ENCODE measurements at places on chromosomes 1 and 21.
A peak's percentile ranks its signal among the peaks of the same experiment; 100 is the strongest.

DNA sequence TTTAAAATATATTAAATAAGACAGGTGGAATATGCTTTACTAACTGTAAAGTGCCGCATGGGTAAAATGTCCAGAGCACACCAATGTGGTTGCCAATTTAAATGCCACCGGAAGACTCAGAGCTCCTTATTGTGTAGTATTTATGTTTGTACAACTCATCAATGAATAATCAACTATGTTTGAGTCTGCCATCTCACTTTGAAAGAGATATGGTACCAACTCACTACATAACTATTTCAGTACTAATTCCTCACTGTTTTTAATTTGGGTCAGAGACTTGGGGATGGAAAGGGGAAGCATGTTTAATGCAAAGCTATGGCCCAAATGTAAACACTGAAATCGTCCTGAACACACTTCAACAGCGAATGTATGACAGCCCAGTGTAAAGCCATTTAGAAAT is 144.8 kb downstream of the NR5A2 start:
- no peak for DNase-seq

GRCh38 chr1:176926330-176927086 is 238.0 kb downstream of the ASTN1 start:
- DNase-seq, result no peak

DNA sequence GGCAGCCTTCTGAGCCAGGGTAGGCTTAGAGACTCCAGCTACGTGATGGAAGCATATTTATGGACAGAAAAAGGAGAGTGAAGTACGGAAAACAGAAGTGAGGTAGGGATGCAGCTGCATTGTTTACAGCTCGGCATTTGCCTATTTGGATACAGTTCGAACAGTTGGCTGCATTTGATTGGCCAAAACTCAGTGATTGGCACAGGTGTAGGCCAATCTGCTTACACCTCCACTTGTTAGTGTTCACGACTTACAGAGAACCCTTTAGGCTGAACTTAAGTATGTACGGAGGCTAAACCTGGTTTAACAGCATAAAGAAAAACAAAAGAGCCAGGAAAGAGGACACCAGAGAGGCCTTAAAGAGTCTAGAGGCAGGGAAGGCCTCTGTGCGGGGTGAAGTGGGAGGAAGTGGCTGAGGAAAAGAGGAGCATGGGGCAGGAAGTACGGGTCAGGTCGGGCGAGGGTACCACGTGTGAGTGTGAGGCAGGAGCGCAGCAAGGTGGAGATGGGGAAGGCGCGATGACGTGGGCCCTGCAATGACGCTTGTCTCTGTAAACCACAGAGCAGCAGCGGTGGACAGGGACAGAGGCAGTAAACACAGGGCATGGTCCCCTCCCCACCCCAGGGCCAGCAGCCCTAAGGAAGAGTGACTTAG is 32.0 kb downstream of the RSPH1 start:
- DNase-seq, result peak; percentile 58

DNA sequence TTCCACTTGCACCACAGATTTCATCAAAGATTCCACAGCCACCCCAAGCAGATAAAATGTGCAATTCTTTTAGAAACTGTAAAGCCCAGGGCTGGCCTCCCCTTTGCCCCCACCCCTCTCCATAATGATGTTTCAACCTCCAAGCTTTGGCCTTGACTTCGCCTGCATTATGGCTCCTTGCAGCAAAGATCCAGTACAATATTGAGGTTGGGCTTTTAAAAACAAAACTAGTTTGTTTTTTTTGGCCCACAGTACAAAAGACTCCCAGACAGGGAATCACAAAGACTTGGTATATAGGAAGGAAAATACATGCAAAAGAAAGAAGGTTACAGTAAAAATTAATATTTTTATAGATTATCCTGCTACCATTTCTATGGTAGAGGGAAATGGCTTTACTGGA is 356.5 kb upstream of the PTBP2 start:
- DNase-seq, result no peak

DNA sequence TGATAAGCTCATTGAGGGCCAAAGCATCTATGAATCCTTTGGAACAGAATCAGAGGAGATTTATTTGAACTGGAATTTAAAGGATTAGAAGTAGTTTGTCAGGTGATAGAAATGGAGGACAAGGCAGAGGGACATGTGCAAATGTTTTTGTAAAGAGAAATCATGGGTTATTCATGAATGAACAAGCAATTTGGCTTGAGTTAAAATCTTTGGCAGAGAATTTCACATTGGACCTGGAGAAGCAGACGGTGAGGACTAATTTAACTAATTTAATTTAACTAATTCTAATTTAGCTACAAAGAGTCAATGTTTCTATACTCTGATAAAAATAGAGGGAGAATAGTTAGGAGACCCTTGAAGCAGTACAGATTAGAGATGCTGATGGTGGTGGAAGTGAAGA is 36.3 kb downstream of the SNX7 start:
- DNase-seq, result no peak

DNA sequence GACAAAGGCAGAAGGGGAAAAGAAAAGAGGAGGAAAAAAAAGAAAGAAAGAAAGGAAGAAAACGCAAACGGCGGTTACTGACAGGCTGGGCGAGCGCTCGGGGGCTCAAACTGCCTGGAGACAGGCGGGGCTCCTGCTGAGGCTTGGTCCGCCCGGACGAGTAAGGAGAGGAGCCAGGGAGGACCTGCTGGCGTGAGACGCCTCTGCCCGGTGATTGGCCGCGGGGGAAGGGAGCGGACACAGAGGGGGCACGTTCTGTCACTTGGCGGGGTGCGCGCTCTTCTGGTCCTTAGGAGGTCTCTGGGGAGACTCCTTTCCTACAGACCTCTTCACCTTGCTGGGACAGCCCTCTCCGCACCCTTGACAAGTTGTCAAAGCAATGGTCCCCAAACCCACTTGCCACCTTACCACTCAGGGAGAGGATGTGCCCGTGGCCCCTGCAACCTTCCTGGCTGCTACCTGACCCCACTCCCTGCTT is 791 bp upstream of the PIK3R3 start:
- no peak for DNase-seq

DNA sequence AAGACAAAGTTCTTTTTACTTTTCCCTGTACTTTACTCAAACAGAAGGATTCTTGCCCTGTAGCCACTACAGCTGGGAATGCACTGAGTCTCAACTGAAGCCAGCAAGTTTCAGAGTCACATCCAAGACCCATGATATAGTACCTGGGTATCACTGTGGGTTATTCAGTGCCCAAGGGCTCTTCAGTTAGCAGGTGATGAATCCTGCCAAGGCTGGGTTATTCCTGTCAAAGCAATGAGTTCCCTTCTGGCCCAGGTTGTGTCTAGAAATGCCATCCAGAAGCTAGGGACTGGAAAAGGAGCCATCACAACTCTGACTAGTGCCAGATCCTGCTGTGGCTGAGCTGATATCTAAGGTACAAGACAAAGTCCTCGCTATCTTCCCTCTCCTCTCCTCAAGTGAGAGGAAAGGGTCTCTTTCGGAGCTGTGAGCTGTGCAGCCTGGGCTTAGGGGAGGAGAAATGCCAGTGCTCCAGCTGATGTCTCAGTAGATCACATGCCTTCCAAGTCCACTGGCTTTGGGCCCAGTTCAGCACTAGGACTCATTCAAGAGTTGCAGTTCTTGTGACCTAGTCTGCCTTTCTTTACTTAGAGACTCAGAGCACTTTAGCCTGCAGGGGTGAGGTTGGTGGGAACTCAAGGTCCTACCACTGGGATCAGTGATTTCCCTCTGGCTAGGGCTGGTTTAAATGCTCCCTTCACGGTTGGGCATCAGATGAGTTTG is 369.4 kb downstream of the TBX15 start:
- DNase-seq, result no peak

GRCh38 chr1:19619697-19620384 is 24.3 kb upstream of the NBL1 start:
- no peak for DNase-seq

DNA sequence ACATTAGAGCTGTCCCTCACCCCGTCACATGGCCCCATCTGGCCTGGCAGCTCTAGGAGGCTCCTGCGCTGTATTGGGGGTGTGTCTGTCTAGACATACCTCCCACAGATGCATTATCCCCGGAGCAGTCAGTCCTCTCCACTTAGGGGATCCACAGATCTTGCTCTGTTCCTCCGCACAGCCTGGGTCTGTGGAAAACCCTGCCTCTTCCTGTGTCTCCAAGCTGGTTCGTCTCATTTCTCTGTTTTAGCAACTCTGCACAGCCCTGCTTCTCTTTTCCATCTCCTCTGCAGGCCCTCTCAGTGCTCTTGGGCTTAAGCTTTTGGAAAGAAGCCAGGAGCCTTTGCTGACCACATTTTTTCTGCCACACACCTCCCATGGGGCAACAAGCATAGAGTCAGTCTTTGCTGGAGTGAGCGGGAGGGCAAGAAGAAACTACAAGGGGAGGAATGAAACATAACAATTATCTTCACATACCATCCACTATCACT is 241.5 kb downstream of the FOXD2 start:
- DNase-seq, result no peak

DNA sequence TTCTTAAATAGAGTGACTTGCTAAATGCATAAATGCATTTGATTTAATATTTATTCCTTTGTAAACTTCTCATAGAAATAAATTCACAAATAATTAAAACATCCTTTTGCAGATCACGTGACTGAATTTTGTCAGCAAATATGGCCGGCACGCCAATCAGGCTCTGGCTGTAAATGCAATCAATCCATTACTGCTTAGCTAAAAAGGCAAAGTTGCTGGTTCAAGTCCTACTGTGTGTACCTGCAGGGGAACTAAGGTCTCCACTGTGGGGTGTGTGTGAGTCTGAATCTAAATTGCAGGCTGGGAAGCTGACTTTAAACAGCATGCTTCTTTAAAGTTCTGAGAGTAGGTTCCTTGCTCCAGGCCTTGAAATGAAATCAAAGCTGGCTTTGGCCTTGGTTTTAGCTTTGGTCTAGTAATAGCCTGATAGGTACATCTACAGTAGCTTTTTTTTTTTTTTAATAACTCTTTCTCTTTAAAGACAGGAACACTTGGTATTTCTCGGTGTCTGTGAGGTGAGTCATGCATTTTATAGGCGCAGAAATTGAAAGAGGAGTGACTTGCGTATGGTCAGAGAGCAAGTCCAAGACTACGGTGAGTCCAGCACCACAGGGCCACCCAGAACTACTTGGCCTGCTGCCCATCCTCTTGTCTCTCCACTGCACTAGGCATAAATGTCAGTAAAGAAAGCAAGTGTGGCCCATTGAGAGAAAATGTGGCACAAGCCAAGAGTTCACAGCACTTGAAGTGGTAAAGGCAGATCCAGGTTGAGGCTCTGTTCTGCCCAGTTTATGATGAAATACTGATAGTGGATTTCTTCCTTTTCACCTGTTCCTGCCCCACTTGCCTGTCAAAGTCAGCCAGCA is 36.2 kb upstream of the LYST start:
- DNase-seq, result peak; percentile 47

- DNase-seq, result no peak
Observed at GRCh38 chr1:239812580-239812979, 279.1 kb upstream of the FMN2 start.

DNA sequence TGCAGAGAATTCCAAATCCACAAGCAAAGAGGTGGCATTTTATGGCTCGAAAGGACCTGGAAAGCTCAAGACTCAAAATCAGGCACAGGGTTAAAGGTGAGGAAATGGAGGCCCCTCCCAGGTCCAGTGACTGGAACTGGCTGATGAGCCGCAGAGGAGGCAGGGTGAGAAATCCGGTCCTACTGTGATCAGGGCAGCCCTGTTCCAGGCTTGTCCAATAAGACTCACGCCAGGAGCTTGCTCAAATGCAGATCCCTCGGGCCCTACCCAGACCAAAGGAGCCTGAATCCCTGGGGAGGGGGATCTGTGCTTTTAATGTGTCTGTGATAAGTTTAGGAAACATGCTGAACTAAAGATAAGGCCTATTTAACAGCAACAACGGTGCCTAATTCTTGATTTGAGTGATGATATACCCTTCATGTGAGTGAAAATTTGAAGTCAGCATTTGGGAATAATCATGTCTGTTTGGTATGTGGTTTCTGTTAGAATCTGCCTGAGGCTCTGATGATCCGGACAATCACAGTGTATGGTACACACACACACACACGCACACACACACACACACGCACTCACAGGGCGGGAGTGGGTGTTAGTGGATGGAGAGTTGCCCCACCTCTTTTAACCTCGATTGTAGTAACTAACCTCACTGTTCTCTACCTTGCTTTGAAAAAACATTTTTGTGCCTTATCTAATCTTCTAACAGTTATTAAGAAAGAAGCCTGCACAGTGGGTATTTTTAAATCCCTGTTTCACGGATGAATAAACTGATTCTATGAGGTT is 54.1 kb upstream of the LYST start:
- no peak for DNase-seq

DNA sequence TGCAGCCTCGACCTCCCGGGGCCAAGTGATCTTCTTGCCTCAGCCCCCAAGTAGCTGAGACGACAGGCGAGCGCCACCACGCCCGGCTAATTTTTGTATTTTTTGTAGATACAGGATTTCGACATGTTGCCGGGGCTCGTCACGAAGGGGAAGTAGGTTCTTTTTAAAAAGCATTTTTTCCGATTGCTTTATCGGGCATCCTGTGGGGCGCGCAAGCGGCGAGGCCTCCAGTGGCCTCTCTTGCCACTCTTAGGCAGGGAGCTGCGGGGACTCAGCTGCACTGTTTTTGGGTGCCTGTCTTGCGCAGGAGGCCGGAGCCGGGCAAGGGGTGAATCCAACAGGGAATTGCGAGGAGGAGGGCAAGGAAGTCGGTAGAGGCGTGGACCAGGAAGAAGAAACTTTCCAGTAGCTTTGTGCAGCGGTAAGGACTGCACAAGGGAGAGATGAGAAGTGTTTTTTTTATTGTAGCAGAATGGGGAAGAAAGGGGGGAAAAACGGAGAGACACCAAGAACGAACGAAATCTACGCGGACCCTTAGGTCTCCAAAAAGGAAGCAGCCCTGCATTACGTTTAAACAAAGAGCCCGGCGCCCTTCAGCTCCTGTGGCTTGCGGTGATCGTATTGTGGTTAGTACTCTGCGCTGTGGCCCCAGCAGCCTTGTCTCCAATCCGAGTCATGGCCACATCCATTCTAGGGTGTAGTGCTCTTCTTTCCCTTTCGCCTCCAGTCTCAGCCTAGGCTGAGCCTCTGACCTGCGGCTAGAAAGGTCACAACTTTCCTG is 164.8 kb downstream of the PPIAL4G start:
- peak; percentile 94 for DNase-seq

- no peak for DNase-seq
Observed at GRCh38 chr21:36072453-36073162, 2.8 kb downstream of the CBR1 start.

- DNase-seq, result no peak
Observed at GRCh38 chr1:108896146-108897145, 19.7 kb downstream of the GPSM2 start.

GRCh38 chr1:1421147-1421906 is at the start of gene ANKRD65:
TSS of gene ANKRD65 (minus strand) at chr1:1421276. CDS start at chr1:1421005, 271 bp downstream.
- no peak for DNase-seq

- DNase-seq, result peak; percentile 55
Observed at GRCh38 chr1:201456499-201457309, 12.3 kb downstream of the PHLDA3 start.

DNA sequence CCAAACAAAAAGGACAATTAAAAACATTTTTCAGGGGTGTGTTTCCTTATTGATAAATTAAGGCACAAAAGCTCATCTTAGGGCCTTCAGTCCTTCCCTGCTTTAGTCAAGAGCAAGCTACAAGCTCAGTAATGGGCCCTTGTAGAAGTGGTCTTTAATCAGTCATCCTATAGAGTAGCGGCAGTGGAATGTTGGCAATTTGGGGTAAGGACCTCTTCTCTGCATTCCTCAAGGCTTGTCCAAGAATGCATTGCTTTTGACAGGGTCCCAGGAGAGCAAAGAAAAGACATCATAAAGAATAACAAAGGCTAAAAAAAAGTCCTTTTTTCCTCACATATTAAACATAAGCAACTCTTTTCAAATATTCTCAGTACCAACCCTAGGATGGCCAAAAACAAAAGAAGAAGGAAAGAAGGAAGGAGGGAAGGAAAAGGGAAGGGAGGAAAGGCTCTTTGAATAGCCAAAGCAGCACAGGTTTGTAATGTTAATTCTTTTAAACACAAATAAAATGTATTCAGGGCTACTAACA is 27.3 kb upstream of the CAMK1G start:
- DNase-seq, result no peak

All from OCI-M1 (cell line).